ENCODE measurements at places on chromosomes 7 and 10.
A peak's percentile ranks its signal among the peaks of the same experiment; 100 is the strongest.

DNA sequence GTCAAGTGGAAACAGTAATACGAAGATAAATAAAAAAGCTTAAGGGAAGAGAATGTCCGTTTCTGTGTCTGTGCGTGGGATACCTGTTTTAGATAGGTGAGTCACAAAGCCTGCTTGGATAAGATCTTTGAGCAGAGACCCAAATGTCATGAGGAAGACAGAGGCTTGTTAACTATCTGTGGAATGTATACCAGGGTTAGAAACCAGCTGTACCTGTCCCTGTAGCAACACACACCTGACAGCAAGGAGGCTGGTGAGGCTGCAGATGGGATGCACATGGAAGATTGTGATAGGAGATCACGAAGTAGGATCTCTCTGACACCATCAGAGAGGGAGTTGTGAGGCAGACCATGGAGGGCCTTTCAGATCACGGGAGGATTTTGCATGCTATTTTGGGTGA, 105.3 kb downstream of the ARHGAP21 start:
- DNase-seq = no peak

GRCh38 chr10:112382515-112383235, 8.8 kb downstream of the ACSL5 start:
- no peak for DNase-seq

- no peak for DNase-seq
Observed at GRCh38 chr7:101904019-101904418, 86.6 kb downstream of the CUX1 start.

- DNase-seq = peak; percentile 76
Observed at GRCh38 chr7:107463139-107464078, 6.4 kb upstream of the GPR22 start.

DNA sequence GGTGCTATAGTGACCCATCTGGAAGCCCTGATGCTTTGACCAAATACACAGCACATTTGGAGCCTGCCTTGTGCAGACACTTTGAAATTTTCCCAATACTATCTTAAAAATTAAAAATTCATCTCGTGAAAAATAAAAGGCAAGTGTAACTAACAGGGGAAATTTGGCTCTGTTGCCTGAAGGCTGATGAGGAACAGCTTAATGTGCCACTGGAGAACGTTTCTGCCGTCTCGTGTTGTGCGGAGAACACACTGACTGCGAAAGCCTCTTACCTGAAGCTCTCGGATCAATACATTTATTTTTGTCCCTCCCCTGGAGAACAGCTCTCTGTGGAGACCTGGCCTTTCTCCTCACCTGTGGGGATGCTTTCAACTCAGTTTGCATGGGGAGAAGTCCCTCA, 77.2 kb upstream of the CHST15 start:
- no peak for DNase-seq

DNA sequence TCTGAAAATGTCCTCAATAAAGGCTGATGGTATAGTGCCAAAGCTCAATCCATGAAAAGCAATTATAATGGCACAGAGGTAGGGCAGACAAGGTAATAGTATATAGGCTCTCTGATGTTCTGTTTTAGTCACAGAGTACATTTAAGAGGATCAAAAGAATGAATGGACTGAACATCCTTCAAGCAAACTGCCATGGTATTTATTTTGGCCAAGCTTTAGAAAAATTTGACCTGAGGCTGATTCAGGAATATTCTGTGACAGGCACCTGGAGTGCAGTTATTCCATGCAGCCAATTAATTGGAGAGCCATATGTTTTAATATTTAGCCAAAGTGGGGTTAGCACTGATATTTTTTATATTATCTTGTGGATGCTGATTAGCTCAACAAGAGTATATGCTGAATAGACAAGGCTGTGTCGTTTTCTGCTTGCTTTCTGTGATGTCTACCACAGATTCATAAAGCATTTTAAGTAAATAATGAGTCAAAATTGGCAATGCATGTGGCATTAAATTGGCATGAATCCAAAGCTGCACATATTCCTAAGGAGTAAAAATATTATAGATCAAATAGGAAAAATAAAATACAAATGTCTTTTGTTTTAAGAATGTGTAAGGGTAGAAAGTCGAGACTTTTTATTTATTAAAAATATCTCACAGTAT, 177.4 kb downstream of the PCLO start:
- DNase-seq = no peak

- no peak for DNase-seq
Observed at GRCh38 chr10:124117833-124118232, 24.4 kb upstream of the CHST15 start.

- no peak for DNase-seq
Observed at GRCh38 chr10:67385566-67385965, 310.4 kb downstream of the CTNNA3 start.

GRCh38 chr7:16836481-16836880, 31.7 kb upstream of the AGR2 start:
- DNase-seq = no peak

- no peak for DNase-seq
Observed at GRCh38 chr7:770336-770735, 43.3 kb upstream of the PRKAR1B start.

GRCh38 chr10:105605918-105606317, 964.8 kb downstream of the SORCS3 start:
- DNase-seq = no peak

DNA sequence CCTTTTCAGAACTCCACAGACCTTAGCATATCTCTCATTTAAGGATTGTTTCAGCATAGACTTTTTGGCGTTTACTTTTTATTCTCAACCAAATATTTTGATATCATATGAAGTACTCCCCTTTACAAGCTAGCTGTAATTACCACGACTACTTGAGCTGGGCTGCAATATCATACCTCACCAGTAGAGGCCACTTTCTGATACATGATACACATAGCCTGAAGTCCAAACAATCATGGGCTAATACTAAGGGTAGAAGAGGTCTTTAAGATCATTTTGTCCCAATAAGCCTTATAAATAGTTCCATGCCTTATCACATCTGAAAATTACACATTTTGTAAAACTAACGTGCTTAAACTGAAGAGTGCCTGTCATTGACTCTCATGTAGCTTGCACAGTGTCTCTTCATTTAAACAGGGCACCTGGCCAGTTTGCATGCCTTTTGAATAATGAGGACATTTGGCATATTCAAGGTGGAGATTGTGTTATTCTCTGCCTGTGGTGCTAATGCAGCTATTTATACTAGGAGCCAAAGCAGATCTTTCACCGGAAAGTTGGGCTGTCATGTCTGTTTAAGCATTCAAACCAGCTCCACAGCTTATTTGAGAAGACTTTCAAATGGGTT, 403.7 kb upstream of the ZMIZ1 start:
- DNase-seq = no peak

GRCh38 chr7:68688416-68689086, 909.7 kb upstream of the AUTS2 start:
- DNase-seq = no peak

DNA sequence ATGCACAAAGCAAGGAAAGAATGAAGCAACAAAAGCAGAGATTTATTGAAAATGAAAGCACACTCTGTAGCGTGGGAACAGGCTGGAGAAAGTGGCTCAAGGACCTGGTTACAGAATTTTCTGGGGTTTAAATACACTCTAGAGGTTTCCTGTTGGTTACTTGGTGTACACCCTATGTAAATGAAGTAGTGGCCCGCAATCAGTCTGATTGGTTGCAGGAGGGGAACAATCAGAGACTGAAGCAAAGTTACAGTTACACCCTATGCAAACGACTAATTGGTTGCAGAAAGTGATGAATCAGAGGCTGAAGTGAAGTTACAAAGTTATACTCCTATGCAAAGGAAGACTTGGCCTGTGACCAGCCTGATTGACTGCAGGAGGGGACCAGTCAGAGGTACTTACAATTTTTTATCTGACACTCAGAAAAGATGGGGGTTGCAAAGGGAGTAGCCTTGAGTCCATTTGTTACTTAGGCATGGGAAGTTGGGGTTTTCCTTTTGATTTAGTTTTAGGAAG, 3.6 kb upstream of the MTPN start:
- peak; percentile 68 for DNase-seq

- DNase-seq = no peak
Observed at GRCh38 chr7:96085953-96086352, 235.9 kb downstream of the SLC25A13 start.

DNA sequence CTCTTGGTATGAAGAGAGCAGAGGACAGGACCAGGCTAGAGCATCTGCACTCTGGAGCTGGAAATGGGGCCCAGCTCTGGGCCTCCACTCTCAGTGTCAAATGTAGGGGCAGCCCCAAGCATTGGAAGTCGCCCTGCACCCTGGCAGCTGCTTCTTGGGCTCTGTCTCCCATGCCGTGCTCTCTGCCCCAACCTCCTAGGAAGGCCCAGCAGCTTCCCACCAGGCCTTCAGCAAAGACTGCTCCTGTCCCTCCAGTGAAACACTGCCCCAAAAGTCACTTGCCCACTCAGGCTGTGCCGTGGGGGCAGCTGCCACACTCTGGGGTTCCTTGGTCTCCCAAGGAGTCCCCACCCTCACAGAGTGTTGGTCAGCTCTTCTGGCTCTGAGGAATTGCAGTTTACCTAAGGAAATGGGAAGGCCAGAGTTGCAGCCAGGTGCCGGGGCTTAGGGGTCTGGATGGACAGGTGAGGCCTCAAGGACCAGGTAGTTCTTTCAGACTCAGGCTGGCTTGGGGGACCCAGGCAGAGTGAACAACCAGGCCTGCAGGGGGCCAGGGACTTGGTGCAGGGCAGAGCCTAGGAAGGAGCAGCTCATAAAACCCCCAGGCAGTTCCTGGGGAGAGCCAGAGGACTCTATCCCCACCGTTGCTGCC, 9.4 kb upstream of the OPN4 start:
- DNase-seq = no peak

- DNase-seq = peak; percentile 50
Observed at GRCh38 chr10:134247-135131, 766 bp upstream of the ZMYND11 start.

GRCh38 chr7:139647814-139648390, 124.4 kb downstream of the CLEC2L start:
- DNase-seq = peak; percentile 34

DNA sequence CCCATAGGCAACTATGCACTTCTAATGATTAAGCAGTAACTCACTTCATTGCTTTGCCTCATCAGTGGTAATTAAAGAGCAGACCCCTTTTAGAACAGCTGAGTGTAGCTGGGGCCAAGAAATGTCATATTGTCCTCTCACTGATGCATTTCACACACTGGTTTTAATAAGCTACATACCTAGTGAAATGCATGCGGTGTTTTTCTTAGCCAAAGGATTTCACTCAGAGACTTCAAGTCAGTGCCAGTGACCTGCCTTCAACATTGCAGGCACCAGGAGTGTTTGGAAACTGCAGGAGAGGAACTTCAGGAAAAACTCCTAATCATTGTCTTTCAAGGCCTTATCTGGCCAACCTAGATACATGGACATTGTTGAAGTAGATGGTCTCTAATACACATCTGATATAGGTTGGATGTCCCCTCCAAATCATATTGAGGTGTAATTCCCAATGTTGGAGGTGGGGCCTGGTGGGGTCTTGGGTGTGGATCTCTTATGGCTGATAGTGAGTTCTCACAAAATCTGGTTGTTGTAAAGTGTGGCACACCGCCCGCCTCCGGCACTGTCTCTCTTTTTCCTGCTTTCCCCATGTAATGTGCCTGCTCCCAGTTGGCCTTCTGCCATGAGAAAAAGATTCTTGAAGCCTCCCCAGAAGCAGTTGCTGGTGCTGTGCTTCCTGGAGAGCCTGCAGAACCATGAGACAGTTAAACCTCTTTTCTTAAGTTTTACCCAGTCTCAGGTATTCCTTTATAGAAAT, 252.7 kb upstream of the PLXDC2 start:
- no peak for DNase-seq
